Activated T-cell treated with anti-CD3 and anti-CD28 coated beads, Interleukin-2, amount 50 U/mL, for 4 hours (primary cell): ENCODE measurements at places on chromosomes 2 and 18. TPM values are rescaled to one million over a fixed set of nuclear protein-coding genes. Genes with fewer than 3 reads are reported as not detected.

The STEAP3 gene
- total RNA-seq, result 0.18 TPM

The OR6B2 gene
- not detected for total RNA-seq

The RAB6C gene
- not detected for total RNA-seq

DNA sequence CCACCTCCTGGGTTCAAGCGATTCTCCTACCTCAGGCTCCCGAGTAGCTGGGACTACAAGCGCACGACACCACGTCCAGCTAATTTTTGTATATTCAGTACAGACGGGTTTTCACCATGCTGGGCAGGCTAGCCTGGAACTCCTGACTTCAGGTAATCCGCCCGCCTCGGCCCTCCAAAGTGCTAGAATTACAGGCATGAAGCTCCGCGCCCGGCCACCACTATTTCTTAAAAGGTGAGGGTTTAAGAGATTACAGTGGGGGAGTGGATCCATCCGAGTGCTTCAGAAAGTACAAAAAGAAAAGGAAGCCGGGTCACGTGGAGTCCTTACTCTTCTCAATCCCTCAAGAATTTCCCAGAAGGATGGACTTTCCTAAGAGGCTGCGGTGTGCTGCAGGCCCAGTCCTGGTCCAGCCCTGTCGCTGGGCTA, 146.9 kb downstream of the ANKRD44 start:
- no peak for DNase-seq

GRCh38 chr2:172246649-172247048, 143.9 kb upstream of the DLX2 start:
- DNase-seq, result no peak

DNA sequence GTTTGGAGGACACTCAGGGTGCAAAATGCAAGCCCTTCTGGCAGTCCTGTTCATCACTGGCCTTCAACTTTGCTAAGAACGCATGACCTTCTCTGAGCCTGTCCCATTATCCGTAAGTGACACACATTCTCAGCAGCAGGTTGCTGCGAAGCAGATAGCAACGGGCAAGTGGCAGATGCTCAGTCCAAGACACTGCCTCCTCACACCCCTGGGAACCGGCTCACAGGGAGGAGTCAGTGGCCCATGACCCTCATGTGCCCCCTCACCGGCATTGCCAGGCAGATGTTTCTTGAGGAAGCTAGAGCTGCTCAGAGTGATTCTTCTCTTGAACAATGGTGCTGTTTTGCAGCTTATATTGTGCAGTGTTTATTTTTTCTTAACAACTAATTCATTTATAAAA, 737.2 kb upstream of the HS6ST1 start:
- DNase-seq, result no peak

- no peak for DNase-seq
Measured at GRCh38 chr18:3086871-3087270, 73.9 kb upstream of the LPIN2 start.
